ENCODE measurements at places on chromosomes 11 and 22.

- DNase-seq = no peak
These were observed 13.4 kb downstream of the VWCE start for GRCh38 chr11:61281581-61282250.

DNA sequence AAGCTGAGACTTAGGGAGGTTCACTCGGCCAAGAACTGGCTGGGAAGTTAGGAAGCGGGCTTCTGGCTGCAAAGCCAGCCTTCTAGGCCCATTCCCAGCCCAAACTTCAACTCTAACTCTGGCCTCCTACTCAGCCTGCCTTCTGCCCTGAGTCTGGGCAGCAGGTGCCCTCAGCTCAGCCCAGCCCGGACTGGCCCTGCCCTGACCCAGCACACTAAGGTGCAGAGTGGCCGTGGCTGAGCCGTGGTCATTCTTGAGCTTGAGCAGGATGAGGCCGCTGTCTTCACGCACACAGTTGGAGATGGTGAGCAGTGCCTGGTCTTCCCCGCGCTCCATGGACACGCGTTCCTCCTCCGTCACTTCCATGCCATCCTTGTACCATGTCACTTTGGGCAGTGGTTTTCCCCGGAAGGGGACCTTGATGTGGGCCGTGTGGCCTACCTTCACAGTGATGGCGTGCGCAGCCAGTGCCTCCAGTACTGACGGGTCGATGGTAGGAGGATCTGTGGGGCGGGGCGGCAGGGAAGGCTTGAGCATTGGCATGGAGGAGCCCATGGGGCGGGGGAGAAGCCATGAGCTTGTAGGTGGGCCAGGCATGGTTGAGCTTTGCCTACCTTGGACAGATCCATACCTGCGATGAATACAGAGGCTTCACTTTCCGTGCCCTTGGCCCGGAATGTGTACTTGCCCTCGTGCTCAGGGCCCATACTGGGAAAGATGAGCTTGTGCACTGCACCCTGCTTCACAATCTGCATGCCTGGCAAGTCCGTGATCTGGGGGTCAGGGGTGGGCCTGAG, 12.1 kb downstream of the IGSF22 start:
- DNase-seq = no peak

GRCh38 chr11:112999520-112999919, 38.3 kb downstream of the NCAM1 start:
- DNase-seq = no peak

GRCh38 chr11:134360050-134360835, 28.5 kb downstream of the GLB1L2 start:
- DNase-seq = peak; percentile 40

DNA sequence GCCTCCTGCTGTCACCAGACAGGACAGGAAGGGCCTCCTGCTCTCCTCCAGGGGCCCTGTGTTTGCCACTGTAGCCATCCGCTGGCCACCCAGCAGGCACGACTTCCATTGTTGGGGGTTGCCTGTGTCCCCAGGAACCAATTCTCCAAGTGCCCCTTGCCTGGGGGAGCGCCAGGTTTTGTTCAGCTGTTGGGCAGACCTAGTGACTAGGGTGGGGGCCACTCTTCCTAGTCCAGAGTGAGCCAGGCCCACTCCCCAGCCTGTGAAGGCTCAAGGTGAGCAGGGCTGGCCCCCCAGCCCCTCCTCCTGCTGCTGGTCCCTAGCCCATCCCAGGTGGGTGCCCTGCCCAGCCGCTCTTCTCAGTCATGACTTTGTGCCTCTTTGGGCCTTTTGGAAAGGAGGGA, 30.9 kb downstream of the OSBPL5 start:
- DNase-seq = no peak

- no peak for DNase-seq
These were observed 23.2 kb downstream of the TAF1D start for GRCh38 chr11:93718057-93718563.

DNA sequence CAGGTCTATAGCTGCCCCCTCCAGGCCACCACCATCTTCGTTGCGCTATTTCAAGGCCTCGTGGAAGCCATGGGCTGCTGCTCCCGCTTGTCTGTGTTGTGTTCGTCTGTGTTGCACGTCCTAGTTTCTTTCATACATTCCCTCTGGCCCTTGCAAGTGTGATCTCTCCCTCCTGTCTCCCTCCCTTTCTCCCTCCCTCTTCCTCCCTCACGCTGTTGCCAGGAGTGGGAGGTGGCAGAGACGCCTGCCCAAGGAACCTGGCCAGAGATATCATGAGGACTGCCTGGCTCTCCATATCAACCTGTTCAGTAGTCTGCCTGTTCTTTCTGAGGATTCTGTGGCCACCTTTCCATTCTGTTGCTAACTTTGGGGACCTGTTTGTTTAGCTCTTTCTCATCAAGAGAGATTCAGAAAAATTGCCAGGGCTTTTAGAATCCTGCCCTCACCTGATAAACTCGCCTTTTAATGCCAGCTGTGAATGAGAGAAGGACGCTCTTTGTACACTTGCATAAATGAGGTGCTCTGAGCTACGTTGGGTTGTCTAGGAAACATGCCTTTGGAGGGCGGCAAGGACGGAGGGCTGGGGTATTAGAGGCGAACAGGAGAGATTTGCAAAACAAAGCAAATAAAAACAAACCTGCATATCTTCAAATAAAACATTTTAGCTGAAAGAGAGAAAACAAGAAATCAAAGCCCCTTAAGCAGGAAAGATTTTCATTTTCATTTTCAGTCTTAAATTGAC, 185.2 kb downstream of the TBC1D22A start:
- no peak for DNase-seq

GRCh38 chr11:83951521-83951920, 665.4 kb upstream of the CCDC90B start:
- no peak for DNase-seq

GRCh38 chr11:60097189-60097588, 8.7 kb downstream of the MS4A2 start:
- no peak for DNase-seq

DNA sequence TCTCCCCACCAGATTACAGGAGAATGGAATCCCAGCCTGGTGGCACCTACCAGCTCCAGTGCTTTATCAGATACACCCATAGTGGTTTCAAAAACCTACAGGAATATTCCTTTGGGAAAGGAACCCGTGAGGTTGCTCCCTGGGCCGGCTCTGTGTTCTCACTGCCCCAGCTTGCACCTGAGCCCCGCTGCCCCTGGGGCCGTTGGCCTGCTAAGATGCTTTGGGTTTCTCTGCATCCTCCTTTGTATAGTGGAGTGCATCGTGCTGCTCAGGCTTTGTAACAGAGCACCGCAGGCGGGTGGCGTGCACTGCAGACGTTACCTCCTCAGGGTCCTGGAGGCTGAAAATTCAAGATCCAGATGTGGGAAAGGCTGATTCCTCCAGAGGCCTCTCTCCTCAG, 414.1 kb downstream of the BRD1 start:
- no peak for DNase-seq

- DNase-seq = no peak
These were observed 126.4 kb upstream of the C11orf58 start for GRCh38 chr11:16611926-16612565.
